ENCODE measurements at places on chromosomes 3 and 15.

DNA sequence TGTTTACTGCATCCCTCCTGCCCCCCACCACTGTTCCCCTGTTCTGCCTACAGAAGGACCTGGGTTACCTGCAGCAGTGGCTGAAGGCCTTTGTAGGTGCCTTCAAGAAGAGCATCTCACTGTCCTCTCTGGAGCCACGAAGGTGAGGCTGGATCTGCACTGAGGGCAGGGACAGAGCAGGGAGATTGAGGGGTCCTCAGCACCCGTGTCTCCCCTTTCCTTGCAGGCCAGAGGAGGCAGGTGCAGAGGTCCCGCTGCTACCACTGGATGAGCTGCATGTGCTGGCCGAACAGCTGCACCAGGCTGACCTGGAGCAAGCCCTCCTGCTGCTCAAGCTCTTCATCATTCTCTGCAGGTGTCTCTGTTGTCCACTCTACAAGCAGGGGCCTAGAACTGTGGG, 9.2 kb downstream of the NBEAL2 start:
- DNase-seq, result no peak

DNA sequence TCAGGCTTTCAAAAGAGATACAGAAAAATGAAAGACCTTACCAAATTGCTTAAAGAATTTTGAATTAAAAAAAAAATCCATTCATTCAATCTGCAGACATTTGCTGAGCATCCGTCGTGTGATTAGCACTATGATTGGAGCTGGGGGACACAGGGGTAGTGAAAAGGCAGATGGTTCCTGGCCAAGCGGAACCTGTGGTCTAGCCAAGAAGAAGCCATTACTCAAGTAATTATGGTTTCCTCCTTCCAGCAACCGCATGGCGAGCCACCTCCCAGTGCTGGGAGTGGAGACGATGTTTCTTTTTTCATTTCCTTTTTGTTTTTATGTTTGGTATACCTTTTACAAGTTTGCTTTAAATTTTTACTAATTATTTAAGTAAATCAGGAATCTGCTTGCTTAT, 140.2 kb downstream of the CACNA2D3 start:
- no peak for DNase-seq

DNA sequence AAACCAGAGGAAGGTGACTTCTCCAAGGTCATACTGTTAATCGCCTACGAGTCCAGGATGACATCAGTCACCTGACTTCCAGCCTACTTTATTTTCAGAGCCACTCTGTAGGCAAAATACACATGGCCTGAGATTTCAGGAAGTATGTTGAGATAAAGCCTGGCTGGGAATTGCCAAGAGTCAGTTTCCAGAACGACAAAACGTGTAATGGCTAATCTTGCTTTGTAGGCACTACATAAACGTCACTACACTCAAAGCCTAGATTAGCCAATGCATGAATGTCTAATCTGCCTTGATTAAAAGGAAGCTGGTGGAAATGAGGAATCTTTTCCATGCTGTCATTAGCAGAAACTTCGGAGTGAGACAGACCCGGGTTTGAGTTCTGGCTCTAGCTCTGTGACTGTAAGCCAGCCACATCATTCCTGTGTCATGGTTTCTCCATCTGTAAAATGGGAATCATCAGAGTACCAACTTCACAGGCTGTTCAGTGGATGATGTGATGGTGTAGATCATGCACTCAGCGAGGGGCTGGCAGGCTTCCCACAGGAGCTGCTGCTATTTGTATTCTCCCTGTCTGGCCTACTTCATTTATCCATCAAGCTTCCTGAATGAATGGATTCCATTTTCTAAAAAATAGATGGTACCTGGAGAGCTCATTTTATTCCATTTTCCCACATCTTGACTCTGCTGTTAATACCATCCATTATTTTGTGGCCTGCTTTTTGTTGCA, 241.9 kb downstream of the XXYLT1 start:
- no peak for DNase-seq

DNA sequence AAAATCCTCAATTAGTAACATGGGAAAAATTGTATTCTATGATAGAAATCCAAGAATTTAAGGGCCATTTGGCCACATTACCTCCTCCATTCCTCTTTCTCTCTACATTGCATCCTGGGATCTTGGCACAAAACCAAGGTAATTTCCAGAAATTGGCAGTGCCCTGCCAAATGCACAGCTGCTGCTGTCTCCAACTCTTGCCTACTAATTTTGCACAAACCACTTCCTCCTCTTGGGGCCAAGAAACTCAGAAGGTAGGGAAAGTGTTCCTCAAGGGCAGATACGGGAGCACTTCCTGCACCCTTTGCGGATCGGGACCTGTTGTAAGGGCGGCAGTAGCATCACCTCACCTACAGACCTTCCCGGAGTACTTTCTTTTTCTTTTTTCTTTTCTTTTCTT, 57.8 kb downstream of the MAP3K13 start:
- DNase-seq, result no peak

Data from H9 (cell line).